ENCODE measurements at places on chromosomes 3 and 15.

- no peak for DNase-seq
- H3K4me3 ChIP-seq = no peak overlapping the region
- H3K27ac ChIP-seq = no peak overlapping the region
- H3K36me3 ChIP-seq = peaks cover 16% of the 10 kb centered on the region
- H3K27me3 ChIP-seq = no peaks in the 10 kb centered on the region
These were observed 8.0 kb downstream of the POC1A start for GRCh38 chr3:52146189-52146588.

- peaks cover 47% of the 10 kb centered on the region for H3K4me1 ChIP-seq
- H3K4me3 ChIP-seq = no peak overlapping the region
- peaks cover 6% of the 10 kb centered on the region for H3K27me3 ChIP-seq
These were observed 5.1 kb upstream of the ZSCAN2 start for GRCh38 chr15:84595660-84596059.

- no peak for DNase-seq
- H3K36me3 ChIP-seq = peaks cover 20% of the 10 kb centered on the region
- H3K4me3 ChIP-seq = no peak overlapping the region
- no peaks in the 10 kb centered on the region for H3K27me3 ChIP-seq
- H3K4me1 ChIP-seq = peaks cover 11% of the 10 kb centered on the region
These were observed 37.5 kb upstream of the C3orf38 start for GRCh38 chr3:88112289-88112688.

GRCh38 chr3:115102046-115102445, 45.0 kb downstream of the ZBTB20 start:
- DNase-seq = no peak
- H3K27me3 ChIP-seq = no peaks in the 10 kb centered on the region
- no peak overlapping the region for H3K27ac ChIP-seq
- no peak overlapping the region for H3K4me3 ChIP-seq

DNA sequence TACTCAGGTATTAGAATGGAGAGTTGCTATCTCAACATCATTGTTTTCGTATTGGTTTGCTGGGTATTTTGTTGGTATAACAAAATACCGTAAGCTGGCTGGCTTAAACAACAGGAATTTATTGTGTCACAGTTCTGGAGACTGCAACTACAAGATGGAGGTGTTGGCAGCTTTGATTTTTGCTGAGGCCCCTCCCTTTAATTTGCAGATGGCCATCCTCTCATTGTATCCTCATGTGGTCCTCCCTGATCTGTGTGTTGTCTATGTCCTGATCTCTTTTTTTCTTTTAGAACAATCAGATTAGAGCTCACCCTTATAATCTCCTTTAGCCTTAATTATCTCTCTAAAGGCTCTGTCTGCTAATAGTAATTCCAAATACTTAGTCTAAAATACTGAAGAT, 299.8 kb upstream of the GOLIM4 start:
- no peak overlapping the region for H3K4me3 ChIP-seq
- H3K27ac ChIP-seq = no peak overlapping the region
- DNase-seq = no peak
- no peaks in the 10 kb centered on the region for H3K27me3 ChIP-seq
- H3K4me1 ChIP-seq = no peaks in the 10 kb centered on the region

DNA sequence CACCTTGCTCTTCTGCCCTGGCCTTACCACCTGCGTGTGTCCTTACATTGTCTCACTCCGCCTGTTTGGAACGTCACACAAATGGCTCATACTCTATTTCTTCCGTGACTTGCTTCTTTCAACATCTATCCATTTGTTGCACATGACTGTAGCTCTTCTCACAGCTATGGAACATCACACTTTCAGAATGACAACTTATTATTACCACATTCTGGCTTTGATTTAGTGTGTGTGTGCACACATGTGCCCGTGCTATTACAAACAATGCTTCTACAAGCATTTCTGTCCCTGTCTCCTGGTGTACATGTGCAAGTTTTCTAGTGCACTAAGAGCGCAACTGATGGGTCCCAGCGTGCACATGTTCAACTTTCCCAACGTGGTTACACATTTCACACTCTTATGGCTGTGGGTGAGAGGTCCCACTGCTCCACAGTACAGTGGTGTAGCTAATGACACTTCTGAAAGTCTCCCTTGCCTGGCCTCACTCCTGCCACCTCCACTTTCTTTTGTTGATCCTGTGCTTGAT, 37.8 kb downstream of the PTH1R start:
- no peak overlapping the region for H3K27ac ChIP-seq
- peaks cover 39% of the 10 kb centered on the region for H3K36me3 ChIP-seq
- DNase-seq = no peak
- H3K4me3 ChIP-seq = no peak overlapping the region

DNA sequence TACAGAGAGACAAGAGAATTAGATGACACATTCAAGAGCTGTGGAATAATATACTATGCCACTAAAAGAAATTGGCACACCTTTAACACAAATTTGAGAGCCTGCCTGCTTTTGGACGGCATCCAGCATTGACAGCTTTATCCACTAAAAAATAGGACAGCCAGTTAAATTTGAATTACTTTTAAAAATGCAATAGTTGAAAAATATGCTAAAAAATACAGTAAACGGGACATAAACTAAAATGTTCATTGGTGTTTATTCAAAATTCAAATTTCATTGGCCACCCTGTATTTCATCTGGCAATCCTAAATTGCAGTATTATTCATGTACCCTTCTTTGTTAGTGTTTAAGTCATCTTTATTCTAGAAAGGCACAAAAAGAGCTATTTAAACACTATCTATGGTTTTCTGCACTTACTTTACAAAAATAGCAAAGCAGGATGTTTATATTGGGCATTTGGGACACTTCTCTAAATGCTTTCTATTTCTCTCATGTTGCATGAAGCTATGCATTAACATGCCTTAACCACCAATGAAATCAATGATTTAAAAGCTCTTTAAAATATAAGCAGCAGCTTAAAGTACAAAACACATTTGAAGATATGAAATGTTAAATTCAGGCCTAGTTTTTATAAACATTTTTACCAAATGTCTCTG, 160.1 kb downstream of the NEK10 start:
- H3K4me3 ChIP-seq = no peak overlapping the region
- DNase-seq = no peak
- H3K36me3 ChIP-seq = no peaks in the 10 kb centered on the region

DNA sequence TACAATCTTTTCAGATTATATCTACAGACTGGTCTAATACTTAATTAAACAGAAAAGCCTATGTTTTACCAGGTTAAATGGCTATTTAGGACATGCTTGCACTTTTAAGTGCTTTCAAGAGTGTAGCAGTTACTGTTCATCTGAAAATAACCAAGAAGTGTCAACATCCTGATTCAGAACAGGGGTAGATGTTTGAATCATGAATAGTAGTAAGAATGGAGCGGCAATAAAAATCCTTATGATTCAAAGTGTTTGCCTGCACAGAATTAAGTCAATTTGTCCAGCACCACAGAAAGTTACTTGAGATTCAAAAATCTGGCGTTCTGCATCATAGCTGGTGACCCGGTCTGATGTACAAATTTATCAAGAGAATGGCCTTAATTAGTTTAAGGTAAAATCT, 48.3 kb downstream of the GREM1 start:
- no peak for DNase-seq
- no peak overlapping the region for H3K4me3 ChIP-seq
- H3K4me1 ChIP-seq = no peaks in the 10 kb centered on the region
- no peak overlapping the region for H3K27ac ChIP-seq

- no peak for DNase-seq
- no peaks in the 10 kb centered on the region for H3K4me1 ChIP-seq
- H3K36me3 ChIP-seq = no peaks in the 10 kb centered on the region
- no peak overlapping the region for H3K4me3 ChIP-seq
- no peak overlapping the region for H3K27ac ChIP-seq
- no peaks in the 10 kb centered on the region for H3K27me3 ChIP-seq
These were observed 79.5 kb upstream of the PRR23C start for GRCh38 chr3:139124197-139124596.

DNA sequence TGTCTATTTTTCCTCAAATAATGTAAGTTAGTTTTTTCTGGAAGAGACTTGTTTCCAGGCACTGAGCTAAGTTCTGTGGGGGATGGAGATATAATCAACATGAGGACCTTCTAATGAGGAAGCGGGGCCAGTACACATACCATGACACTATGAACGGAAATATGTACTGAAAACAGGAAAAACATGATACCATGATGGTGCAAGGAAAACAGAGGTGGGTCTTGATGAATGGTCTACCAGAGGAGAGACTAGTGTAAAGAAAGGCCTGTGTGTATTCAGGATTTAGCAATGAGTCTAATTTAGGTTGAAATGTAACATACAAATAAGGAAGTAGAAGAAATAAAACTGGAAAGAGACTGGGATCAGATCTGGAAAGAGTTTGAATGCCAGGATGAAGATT, 38.9 kb upstream of the TPRG1 start:
- no peaks in the 10 kb centered on the region for H3K27me3 ChIP-seq
- H3K4me1 ChIP-seq = peaks cover 34% of the 10 kb centered on the region
- H3K36me3 ChIP-seq = peaks cover 22% of the 10 kb centered on the region
- no peak overlapping the region for H3K4me3 ChIP-seq
- peak overlapping the region; percentile 95 for H3K27ac ChIP-seq

DNA sequence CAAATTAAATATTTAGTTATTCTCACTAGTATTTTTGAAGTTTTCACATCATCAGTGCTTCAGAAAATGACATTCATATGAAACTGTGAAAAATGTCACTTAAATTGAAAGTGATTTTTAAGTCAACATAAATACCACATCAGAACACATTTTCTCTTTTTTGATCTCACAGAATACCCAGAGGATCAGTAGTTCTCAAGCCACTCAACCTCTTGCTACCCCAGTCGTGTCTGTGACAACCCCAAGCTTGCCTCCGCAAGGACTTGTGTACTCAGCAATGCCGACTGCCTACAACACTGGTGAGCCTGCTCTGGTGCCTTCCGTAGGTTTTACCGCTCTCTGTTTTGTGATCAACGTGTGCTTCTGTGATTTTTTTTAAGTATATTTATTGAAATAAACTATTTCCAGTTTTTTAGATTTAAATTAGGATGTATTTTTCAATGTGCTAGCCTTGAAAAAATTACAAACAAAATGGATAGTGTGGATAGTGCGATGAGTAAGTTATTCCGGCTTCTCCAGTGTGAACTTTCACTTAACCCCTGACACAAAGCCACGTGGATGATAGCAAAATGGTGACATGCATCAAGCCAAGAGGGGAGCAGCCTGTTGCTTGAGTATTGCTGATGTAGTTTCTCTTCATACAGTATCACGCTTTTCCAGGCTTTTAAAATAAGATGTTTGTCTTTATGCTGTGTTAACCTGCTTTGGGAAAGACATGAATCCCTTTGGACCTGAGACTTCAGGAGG, 26.5 kb downstream of the LYSMD4 start:
- no peaks in the 10 kb centered on the region for H3K27me3 ChIP-seq
- peaks cover 50% of the 10 kb centered on the region for H3K4me1 ChIP-seq
- peak; percentile 59 for DNase-seq
- peaks cover 19% of the 10 kb centered on the region for H3K36me3 ChIP-seq
- H3K4me3 ChIP-seq = peak overlapping the region; percentile 69
- peak overlapping the region; percentile 88 for H3K27ac ChIP-seq

DNA sequence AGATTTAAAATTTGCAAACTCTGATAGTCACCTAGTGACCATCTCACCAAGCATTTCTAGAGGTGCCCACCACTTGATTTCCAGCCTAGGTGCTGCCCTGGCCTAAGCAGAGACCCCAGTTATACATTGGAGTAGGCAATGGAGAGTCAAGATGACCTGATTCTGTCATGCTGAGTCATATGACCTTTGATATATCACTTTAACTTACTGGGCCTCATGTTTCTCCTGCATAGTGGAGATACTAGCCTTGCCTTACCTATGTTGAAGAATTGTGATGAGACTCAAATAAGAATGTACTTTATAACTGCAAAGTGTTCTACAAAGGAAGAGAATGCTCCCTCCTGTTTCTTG, 75.5 kb upstream of the XCR1 start:
- peaks cover 51% of the 10 kb centered on the region for H3K27me3 ChIP-seq
- H3K27ac ChIP-seq = no peak overlapping the region
- H3K4me3 ChIP-seq = no peak overlapping the region
- peaks cover 52% of the 10 kb centered on the region for H3K4me1 ChIP-seq
